ENCODE measurements at places on chromosomes 16 and 17. TPM values are rescaled to one million over a fixed set of nuclear protein-coding genes. Genes with fewer than 3 reads are reported as not detected.

GRCh38 chr16:2530629-2531318 lies 434 bp downstream of the CEMP1 start:
- DNase-seq = no peak

DNA sequence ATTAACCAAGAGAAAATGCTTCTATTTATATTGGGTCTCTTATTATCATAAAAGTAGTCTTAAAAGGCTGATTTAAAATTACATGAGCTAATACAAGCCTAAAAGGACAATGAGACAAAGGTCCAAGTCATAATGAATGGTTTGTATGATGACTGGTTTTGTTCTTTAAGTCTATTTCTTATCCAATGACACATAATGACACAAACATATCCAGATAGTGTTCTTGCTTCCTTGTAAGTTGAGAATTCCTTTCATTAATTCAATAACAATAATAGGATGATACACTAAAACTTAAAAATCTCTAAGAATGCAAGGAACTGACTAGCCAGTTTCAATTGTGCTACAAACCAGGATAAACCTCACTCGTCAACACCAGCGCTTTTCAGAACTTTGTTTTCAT lies 244.1 kb downstream of the CEP112 start:
- no peak for DNase-seq

DNA sequence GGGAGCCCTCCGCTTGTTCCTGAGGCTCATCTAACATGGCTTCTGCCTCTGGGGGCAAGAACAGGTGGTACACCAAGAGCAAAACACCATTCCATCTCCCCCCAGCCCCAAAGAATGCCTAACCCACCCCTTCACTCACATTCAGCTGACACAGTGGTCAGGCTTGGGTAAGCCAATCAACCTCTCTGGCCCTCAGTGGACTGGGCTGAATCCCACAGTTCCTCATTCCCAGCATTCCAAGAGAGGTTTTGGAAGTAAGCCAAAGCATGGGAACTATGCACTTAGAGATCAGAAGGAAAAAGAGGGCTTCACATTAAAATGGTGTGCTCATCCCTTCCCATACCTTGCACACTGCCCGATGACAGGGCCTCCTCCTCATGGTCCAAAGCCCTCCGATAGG lies 7.8 kb downstream of the PIGS start:
- DNase-seq = no peak

GRCh38 chr17:41452281-41452680 lies 11.5 kb upstream of the KRT38 start:
- DNase-seq = no peak

Gene PABPN1L
- polyA plus RNA-seq = not detected

Gene PITPNM3
- polyA plus RNA-seq = 4.8 TPM

Gene EMC6
- polyA plus RNA-seq = 193 TPM

Gene HIGD1B
- not detected for polyA plus RNA-seq
